Caudate nucleus (tissue), 63 donors: ENCODE measurements at places on chromosomes 13 and 19.

DNA sequence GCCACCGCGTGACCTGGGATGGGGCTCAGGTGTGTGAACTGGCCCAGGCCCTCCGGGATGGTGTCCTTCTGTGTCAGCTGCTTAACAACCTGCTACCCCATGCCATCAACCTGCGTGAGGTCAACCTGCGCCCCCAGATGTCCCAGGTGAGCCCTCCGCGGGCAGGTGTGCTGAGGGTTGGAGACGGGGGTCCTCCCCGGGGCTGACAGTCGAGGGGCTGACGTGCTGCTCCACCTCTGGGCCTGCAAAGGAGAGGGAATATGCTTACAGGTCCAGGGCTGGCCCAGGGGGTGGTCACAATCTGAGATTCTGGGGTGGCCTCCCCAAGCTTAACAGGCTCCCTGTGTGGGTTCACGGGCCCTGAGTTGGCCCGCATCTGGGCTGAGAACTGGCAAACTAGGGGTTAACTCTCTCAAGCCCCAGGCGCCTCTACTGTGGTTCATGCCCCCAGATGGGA, 386 bp downstream of the VAV1 start:
- no peak for DNase-seq

- no peak for DNase-seq
Observed at GRCh38 chr19:35128398-35129057, 6.3 kb downstream of the LGI4 start.

DNA sequence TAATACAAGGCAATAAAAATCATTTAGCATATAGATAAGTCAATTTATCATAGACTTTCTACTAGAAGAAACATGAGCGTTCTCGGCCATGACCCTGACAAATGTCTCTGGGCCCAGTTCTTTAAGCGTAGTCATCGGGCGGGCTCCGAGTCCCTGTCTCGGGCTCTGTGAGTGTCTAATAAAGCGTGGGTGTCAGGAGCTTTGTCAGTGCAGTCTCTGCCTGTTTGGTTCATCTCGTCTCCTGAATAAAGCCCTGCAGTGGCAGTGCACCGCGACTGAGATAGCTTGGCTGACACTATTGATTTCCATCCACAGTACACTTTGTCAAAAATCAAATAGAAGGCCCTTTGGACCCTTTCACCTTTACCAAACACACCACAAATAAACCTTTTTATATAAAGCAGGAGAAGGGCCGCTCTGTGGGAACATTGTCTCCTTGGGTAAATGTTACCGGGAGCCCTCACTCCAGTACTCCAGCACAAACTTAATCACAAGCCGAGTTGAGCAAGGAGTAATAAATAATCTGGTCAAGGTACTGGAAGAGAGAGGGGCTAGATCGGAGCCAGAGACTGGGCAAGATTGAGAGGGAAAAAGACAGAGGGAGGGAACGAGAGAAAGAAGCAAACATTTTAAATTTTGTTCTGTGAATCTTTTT, 368.2 kb upstream of the TSHZ3 start:
- DNase-seq = no peak

- no peak for DNase-seq
Observed at GRCh38 chr19:7242601-7243258, 51.5 kb downstream of the INSR start.

DNA sequence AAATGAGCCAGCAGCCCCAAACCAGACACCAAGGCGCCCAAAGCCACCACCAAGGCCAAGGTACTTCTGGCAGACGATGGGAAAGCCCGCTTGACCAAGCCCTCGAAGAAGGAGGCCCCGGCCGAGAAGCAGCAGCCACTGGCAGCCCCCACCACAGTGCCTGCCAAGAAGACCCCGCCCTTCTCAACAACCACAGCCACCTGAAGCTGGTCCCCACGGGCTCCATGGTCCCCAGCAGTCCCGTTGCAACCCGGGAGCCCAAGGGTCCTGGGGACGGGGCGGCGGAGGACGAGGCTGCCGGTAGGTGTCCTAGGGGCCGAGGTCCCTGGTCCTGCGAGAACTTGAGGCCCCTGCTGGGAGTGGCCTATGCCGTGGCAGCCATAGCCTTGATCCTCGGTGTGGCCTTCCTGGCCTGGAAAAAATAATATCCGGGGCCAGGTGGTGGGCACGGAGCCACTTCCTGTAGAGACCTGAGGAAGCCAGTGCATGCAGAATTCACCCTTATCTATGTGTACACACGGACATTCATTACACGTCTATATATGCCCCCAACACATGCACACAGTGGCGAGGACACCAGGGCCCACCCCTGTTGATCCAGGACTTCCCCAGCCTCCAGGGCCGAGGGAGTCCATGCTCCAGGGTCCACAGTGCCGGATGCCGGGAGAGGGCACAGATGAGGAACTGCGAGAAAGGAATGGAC, 13.8 kb downstream of the C1QTNF9 start:
- no peak for DNase-seq

DNA sequence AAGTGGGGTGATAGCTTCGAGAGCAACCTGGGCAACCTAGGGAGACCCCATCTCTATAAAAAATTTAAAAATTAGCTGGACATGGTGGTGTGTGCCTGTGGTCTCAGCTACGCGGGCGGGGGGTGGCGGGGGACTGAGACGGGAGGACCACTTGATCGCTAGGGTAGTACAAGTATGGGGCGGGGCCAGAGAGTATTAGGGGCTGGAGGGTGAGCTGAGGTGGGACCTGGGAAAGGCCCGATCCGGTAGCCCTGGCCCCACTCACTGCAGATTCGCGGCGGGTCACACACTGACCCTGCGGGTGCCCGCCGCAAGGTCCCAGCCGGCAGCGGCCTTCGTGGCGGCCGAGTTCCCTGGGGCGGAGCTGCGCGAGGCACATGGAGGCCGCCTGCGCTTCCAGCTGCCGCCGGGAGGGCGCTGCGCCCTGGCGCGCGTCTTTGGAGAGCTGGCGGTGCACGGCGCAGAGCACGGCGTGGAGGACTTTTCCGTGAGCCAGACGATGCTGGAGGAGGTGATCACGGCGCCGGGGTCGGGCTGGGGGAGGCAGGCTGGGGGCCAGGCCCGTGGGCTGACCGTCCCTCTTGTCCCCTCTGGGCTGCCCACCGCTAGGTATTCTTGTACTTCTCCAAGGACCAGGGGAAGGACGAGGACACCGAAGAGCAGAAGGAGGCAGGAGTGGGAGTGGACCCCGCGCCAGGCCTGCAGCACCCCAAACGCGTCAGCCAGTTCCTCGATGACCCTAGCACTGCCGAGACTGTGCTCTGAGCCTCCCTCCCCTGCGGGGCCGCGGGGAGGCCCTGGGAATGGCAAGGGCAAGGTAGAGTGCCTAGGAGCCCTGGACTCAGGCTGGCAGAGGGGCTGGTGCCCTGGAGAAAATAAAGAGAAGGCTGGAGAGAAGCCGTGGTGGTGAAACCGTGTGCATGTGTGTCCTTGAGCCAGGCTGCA, 2.0 kb upstream of the ARHGAP45 start:
- DNase-seq = no peak

DNA sequence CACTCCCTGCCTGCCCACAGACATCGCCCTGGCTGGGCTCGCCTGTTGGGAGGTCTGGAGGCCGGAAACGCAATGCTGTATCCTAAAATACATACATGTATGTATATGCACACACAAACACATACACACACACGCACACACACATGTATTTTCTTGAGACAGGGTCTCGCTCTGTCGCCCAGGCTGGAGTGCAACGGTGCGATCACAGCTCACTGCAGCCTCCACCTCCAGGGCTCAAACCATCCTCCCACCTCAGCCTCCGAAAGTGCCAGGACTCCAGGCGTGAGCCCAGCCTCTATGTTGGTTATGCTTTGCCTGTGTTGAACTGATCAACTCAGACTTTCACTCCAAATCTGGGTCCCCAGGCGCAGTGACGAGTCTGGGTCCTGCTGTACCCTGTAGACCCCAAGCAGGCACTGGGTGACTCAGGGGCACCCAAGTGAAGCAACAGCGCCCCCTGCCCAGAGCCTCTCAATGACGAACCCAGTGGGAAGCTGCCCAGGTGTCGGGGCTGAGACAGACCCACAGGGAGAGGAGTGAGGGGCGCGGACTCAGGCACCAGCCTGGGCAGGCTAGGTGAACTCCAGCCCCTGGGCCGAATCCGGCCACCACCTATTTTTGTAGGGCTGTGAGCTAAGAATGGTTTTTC, 27.4 kb upstream of the CACTIN start:
- DNase-seq = no peak

- no peak for DNase-seq
Observed at GRCh38 chr19:7833225-7834099, 3.4 kb downstream of the EVI5L start.

DNA sequence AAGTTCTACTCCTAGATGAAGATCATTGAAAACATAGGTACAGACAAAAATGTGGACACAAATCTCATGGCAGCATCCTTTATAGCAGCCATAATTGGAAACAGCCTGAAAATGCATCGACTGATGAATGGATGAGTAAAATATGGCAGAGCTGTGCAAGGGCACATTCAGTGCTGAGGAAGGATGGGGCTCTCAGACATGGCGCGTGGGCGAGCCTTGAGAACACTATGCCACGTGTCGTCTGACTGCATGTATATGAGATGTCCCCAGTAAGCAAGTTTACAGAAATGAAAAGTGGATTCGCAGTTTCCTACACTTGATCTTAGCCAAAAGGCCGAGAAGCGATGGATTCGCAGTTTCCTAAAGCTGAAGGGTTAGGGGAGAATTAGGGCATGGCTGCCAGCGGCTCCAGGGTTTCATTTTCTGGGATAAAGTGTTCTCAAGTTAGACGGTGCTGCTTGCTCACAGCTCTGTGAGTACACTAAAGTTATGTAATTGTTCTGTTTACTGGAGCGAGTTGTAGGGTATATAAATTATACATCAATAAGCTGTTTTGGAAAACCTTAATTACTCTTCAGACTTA, 78.0 kb downstream of the RAB20 start:
- no peak for DNase-seq

GRCh38 chr19:34154401-34154800, 17.9 kb upstream of the LSM14A start:
- DNase-seq = no peak

DNA sequence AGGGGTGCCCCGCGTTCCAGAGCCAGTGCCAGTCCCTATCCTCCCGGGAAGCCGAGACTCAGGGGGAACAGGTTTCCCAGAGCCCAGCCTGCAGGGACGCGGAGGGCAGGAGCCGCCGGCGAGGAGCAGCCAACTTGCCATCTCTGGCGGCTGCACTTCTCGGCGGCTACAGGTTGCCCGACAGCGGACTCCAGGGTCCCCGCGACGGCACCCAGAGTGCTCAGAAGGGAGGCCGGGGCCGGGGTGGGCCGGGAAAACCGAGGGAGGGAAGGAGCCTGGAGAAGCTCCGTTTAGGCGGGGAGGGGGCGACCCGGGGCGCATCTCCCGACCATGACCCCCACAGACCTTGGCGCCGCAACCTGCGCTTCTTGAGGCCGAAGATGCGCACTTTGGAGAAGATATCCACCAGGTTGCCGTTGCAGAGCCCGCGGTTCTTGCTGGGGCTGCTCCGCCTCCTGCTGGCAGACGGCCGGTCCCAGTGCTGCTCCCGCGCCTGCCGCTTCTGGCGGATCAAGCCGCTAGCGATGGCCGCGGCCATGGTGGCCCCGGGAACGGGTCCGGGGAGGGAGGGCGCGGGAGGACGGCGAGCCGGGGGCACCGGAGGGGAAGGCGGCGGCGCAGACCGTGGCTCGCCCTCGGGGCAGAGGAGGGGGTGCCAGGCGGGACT, 463.8 kb downstream of the ITGBL1 start:
- DNase-seq = no peak

- no peak for DNase-seq
Observed at GRCh38 chr13:48839171-48839570, 136.5 kb upstream of the FNDC3A start.

DNA sequence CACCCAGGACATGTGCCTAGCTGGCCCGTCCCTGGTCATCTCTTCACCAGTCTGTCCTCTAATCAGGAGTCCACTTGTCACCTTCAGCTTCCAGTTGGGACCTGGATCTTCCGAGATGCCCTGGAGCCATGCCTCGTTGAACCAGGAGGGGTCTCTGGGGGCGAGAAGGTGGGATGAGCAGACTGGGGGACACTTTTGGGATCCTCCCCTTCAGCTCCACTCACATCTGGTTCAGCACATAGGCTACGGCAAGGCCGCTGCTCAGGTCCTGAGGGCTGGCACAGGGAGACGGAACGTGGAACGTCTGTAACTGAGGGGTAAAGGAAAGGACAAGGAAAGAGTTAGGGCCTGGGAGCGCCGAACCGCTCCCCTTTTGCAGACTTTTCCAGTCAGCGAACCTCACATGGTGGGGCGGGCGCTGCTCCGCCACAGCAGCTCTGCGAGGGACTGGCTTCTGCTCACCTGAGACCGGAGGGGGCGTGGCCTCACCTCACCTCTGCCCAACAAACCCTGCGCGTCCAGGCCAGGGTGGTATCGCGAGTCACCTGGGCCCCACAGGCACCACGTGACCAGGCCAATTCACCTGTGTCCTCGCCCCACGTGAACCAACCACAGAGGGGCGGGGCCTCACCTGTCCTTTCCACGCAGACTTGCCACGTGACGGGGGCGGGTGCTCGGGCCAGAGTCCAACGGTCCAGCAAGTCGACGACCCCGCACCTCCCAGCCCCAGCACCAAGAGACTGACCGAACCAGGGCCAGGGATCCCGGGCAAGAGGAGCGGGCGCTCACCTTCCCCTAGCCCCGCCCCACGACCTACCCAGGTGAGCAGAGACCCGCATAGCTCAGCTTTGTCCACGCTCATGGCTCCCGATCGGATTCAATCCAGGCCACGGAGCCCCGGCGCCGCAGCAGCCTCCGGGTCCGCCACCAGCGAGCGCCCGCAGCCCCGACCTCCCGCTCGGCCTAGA, at the start of gene HOOK2:
HOOK2 (minus strand) TSS at position 965 of the 968 bp plus-strand sequence; CDS start at position 862, 103 bp downstream.
- DNase-seq = peak; percentile 51

- DNase-seq = peak; percentile 38
Observed at GRCh38 chr13:19959141-19959830, 759 bp downstream of the ZMYM2 start.

DNA sequence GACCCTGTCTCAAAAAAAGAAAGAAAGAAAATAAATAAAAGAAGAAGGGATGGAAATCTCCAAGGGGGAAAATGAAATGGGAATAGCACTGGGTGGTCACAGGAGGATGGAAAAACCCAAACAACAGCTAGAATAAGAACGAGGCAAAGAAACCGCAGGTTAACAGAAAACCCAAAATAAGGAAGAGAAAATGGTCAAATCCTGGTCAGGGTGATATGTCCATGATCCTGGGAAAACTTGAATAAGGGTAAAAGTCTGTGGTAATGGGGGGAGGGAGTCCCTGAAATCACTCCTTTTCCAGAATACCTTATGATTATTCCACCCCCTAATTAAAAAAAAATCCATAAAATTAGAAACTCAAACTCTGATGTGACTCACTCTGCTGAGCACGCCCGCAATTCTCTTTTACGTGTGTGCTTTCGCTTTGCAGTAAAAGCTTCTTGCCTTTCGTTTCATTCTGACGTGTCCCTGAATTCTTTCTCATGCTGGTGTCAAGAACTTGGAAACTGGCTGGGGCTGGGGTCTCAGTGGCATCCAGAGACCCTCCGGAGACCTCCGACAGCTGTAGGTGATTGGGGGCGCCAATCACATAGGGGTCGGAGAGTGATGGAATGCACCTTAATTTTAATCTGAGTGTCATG, 4.3 kb upstream of the NAXD start:
- DNase-seq = peak; percentile 23

DNA sequence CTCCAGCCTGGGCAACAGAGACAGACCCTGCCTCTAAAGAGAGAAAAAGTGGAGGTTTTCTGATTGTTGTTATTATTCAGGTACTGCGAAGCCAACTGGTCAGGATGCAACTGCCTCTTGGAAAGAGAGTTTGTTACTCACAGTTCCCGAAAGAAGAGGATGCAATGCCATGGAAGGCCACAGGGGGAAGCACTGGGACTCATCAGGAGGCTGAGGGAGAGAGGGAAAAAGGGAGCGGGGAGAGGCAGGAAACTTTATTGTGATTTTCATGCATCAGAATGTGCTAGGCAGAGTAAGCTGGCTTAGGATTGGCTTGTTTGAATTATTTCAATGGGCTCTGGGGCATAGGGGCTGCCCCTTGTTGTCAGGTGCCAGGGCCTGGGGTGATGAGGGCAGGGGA, 27.6 kb downstream of the MYO9B start:
- DNase-seq = no peak
